ENCODE measurements at places on chromosomes 7 and 10.

GRCh38 chr7:140326116-140326928, 72.0 kb downstream of the SLC37A3 start:
- DNase-seq = peak; percentile 52

DNA sequence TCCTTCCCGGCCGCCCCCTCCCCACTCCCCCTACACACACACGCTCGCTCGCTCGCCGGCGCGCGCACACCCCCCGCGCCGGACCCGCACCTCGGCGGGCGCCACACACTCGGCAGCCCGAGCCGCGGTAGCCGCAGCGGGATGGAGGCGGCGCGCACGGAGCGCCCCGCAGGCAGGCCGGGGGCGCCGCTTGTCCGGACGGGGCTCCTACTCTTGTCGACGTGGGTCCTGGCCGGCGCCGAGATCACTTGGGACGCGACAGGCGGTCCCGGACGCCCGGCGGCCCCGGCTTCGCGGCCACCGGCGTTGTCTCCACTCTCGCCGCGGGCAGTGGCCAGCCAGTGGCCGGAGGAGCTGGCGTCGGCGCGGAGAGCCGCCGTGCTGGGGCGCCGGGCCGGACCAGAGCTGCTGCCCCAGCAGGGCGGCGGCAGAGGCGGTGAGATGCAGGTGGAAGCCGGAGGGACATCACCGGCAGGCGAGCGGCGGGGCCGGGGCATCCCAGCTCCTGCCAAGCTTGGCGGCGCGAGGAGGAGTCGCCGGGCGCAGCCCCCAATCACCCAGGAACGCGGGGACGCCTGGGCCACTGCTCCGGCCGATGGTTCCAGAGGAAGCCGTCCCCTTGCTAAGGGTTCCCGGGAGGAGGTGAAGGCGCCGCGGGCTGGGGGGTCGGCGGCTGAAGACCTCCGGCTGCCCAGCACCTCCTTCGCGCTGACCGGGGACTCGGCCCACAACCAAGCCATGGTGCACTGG, at the start of gene SORCS3:
Gene SORCS3, plus strand, starts transcription at position 104 of the 750 bp plus-strand sequence.
- DNase-seq = no peak

GRCh38 chr7:40526951-40527715, 392.3 kb downstream of the SUGCT start:
- no peak for DNase-seq

GRCh38 chr10:89537364-89537763, 2.0 kb upstream of the SLC16A12 start:
- DNase-seq = no peak

- DNase-seq = no peak
Observed at GRCh38 chr7:65907501-65908198, 34.8 kb downstream of the VKORC1L1 start.

- no peak for DNase-seq
Observed at GRCh38 chr7:81005254-81005653, 86.4 kb upstream of the SEMA3C start.

- DNase-seq = no peak
Observed at GRCh38 chr7:141874787-141875186, 33.5 kb upstream of the PRSS37 start.

- DNase-seq = no peak
Observed at GRCh38 chr7:15618275-15618674, 56.5 kb upstream of the AGMO start.

GRCh38 chr10:117363028-117363427, 12.2 kb downstream of the PDZD8 start:
- no peak for DNase-seq

DNA sequence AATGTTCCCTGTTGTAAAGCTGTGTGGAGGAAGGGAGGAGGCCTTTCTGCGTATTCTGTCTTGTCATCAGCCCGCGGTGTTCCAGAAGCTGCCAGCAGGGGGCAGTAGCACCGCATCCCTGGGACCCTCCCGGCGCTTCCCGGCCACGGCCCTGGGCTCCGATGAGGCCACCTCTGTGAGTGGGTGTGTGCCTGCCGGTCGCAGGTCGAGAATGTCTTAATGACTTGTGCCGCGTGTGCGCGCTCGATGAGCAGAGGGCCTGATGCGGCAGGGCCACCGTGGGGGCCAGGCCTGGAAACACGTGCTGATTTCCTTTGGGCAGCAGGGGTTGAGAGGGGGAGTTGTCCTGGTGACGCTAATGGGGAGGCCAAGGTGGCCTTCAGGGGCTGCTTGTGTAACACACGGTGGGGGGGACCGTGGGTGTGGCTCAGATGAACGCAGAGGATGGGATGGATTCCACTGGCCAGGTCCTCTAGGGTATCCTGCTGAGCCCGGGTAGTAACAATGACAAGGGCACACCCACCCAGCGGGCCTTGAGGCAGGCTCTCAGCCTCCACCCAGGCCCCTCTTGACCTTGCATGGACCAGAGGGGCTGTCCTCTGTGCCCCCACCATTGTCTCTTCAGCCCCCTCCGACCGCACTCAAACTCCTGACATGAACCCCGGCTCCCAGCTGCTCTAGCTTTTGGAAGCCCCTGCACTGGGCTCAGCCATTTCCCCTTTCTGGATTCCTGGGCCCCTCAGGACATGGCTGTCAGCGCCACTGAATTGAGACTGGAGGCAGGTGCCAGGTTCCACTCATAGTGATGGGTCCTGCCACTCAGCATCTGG, 135.9 kb upstream of the PODXL start:
- no peak for DNase-seq

DNA sequence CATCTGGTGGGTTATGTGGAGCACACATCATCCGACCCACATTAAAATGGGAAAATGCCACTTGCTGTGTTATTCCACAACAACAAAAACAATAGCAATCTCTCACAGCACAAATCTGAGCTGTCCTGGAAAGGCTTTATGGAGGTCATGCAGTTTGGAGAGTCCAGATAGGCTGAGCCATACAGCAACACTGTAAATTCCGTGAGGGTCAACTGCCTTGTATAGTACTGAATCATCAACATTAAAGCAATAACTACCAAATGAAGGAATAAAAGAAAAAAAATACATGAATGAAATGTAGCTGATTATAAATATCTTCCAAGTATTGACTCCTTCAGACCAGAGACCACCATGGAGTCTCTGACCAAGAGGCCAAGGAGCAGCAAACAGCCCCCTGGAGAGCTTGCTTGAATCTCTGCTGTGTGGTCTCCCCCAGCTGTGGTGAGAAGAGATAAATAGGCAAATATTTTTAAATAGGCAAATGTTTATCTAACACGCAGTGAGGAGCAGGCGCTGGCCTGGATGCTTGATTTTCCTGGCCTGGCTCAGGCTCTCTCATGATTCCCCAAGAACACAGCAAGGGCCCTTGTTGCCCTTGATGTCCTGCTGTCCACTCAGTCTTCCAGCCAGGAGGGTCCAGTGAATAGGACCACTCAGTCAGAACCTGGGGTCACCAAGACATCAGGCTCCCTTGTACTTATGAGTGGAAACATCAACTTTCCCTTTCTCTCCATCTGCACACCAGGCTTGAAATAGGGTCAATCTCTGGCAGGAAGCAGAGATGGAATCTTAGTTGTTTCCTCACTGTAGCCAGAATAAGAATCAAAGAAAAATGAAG, 1021.3 kb downstream of the XPNPEP1 start:
- no peak for DNase-seq

- no peak for DNase-seq
Observed at GRCh38 chr7:11127988-11128387, 154.3 kb downstream of the PHF14 start.

DNA sequence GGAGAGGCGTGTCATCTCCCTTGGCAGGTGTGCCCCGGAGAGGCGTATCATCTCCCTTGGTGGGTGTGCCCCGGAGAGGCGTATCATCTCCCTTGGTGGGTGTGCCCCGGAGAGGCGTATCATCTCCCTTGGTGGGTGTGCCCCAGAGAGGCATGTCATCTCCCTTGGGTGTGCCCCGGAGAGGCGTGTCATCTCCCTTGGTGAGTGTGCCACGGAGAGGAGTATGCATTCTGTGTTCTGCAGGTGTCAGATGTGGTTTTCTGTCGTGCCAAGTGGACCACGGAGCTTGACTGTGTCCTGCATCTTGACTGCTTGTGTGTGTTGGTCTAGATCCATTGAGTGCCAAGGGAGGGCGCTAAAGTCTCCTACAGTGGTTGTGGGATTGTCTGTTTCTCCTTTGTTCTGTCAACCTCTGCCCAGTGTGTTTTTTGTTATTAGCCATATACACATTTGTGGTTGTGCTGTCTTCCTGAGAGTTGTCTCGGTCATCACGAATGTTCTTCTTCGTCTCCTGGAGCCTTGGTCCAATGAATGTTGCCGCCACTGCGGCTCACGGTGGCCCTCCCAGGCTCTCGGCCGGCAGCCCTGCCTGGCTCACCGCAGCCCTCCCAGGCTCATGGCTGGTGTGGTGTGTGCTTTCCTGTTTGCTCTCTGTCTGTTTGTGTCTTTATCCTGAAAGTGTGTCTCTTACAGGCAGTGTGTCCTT, 96.8 kb downstream of the INPP5A start:
- no peak for DNase-seq

GRCh38 chr7:141317033-141317585, 234.1 kb upstream of the AGK start:
- no peak for DNase-seq

GRCh38 chr10:269440-270074, 134.3 kb downstream of the ZMYND11 start:
- DNase-seq = no peak

- DNase-seq = no peak
Observed at GRCh38 chr10:92699193-92699517, 9.4 kb downstream of the HHEX start.

DNA sequence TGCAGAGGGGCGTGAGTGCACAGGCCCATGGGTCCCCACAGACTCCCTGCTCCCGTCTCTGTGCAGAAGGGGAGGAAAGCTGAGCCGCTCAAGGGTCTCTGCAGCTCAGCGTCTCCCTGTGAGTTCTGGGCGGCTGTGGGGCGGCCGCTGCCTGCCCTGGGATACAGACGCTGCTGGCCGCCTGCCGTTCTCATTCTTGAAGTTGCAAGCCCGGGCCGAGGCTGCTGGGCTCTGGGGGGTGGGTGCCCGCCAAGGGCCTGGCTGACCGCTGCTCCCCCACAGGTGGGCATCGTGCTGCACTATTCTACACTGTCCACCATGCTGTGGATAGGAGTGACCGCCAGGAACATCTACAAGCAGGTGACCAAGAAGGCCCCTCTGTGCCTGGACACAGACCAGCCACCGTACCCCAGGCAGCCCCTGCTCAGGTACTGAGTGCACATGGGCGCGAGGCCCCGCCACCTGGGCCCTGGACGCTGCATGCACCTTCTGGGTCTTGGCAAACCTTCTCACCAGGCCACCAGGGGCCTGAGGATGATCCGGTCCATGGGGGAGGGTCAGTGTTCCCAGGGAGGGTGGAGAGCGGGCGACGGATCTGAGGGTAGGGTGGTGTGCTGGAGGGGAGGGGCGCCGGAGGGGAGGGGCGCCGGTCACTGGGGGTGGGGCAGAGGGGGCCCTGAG, 14.8 kb downstream of the ADGRA1 start:
- DNase-seq = no peak

GRCh38 chr7:44757311-44757710, 8.7 kb downstream of the ZMIZ2 start:
- no peak for DNase-seq

GRCh38 chr10:13891128-13892000, 304.6 kb downstream of the PRPF18 start:
- DNase-seq = no peak

GRCh38 chr10:112241651-112242341, 41.4 kb upstream of the TECTB start:
- no peak for DNase-seq

GRCh38 chr7:17434841-17435692, 136.6 kb downstream of the AHR start:
- no peak for DNase-seq

DNA sequence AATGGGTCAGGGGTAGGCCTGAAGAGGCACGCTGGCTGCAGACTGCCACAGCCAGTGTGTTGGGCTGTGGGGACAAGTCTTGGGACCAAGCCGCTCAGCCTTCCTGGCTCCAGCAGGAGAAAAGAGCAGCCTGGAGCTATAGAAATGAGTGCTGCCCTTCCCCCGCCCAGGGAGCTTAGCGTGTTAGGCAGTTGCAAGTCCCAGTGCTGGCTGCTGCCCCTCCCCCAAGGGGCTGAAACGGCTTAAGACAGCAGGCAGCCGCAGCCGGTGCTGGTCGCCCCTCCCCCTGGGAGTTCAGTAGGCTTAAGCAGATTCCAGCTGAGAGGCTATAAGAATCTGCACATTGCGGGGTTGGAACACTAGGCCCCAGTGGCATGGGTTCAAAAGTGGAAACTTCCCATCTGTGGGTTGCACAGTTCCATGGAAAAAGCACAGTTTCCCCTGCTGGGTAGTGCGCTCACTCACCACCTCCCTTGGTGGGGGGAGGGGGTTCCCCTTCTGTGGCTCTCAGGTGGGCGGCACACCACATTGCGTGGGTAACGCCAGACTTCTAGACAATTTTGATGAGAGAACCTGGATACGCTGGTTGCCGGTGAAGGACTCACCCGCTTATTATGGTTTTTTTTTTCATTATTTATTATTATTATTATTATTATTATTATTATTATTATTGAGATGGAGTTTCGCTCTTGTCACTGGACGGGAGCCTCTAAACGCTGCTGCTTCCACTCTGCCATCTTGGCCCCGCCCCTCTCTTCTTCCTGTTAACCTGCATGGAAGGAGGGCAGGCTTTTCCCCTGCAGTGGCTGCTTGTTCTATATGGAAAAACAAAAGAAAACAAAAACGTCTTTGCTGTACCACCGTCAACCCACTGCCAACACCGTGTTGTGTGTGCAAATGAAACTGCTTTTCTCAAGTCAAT, 151.1 kb downstream of the CXCL12 start:
- DNase-seq = peak; percentile 93

DNA sequence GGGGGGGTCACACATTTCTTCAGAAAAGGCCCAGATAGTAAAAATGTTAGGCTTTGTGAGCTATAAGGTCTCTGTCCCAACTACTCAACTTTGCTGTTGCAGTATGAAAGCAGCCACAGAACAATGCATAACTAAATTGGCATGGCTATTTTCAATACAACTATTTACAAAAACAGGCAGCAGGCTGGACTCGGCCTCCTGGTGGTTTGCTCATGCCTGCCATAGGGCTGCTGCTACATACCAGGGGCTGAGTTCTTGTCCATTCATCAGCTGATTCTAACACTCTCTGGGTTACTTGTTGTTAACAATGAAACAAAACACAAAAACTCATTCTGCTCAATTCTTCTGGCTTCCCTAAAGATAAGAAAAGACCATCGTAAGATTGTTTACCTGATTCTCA, 109.4 kb upstream of the ADAM12 start:
- DNase-seq = no peak

DNA sequence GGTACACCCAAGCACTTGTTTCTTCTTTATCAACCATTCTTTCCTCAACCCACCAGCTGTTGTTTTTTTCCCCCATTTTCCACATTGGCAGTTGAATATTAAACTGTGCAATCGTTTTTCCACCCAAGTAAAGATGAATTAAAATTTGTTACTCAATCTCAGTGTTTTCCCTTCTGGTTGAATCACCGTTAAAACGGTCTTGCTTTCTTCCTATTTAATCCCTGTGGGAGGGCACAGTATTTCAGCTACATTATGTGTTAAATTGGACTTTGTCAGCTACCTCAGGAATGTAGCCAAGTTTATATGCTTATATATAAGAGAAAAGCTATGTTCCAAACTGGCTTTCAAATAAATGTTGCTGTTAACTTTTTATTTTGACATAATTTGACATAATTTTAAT, 19.9 kb downstream of the SLC35G1 start:
- no peak for DNase-seq
